ENCODE measurements at places on chromosomes 1 and 21.

DNA sequence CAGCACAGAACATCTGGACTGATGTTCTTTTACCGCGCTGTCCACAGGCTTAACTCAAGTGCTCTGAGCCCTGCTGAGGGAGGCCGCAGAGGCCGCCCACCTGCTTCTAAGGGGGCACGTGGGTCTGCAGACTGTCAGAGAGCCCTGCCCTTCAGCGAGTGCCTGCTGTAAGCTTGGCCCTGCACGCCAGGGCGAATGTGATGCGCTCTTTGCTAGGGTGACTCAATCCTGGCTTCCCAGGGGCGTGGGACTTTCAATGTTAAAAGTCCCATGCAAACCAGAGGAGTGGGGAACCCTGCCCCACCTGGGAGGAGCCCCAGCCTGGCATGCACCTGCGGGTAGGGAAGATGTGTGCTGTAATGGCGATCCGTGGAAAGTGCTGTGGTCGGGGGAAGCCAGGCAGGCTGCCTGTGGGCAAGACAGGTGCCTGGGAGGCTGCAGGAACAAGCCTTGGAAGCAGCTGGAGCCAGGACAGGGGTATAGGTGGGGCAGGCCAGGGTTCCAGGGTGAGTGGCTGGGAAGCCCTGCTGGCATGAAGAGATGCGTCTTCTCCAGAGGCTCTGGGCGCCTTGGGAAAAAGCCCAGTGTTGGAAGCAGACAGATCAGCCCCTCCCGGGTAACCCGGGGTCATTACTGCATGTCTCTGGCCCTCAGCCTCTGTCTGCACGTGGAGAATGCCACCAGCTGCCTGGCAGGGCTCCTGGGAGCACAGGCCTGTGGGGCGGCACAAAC lies 594 bp upstream of the PANK4 start:
- peak; percentile 91 for DNase-seq

GRCh38 chr1:233625510-233625981 lies 11.6 kb downstream of the KCNK1 start:
- DNase-seq: no peak

- DNase-seq: no peak
Measured at GRCh38 chr1:205716371-205717132, 33.4 kb downstream of the NUCKS1 start.

GRCh38 chr1:79215311-79215710 lies 208.8 kb upstream of the ADGRL4 start:
- DNase-seq: no peak

DNA sequence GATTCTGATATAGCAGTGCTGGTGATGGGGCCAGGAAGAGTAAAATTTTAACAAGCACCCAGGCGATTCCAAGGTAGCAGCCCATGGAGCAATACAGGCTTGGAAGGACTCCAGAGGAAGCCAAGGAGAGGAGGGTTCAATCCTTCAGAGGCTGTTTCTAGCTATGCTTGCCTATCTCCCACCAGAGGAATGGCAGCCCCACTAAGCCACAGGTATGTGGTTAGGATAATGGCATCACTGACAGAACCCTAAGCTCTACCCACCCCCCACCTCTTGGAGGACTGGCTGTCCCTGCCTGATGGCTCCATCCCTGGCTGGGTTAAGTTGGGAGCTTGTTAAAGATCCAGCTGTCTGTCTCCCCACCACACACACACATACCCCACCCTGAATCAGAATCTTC lies 19.3 kb upstream of the PTAFR start:
- no peak for DNase-seq

DNA sequence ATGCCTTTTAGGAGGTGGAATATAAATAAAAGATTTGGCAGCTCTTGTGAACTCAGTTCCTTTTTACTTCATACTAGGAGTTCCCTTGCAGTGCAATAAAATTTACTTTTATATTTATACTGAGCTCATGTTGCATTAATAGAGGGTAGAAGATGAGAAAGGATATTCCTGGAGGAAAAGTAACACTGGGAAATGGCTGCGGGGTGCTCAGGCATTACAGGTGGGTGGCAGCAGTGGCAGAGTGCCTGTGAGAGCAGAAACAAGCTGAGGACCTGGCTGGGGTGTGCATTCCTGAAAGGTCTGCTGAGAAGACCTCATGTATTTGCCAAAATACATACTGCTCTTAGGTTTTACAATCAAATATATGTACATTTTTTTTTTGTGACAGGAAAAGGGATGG lies 126.9 kb downstream of the COQ8A start:
- no peak for DNase-seq

DNA sequence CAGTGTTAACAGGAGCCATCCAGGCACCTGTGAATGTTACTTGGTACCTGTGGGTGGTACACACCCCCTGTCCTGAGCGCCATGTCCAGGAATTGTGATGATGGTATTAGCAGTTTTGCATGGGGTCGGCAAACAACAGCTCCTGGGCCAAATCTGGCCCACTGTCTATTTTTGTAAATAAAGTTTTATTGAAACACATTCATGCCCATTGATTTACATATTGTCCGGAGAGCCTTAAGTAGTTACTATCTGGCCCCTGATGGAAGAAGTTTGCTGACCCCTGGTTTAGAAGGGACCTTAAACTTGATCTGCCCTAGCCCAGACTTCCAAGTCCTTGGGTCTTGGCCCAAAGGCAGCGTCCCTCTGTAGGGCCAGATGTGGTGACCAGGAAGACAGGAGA lies 58.3 kb downstream of the SPSB1 start:
- no peak for DNase-seq

Measured in retina (tissue), 1 donor.